ENCODE measurements at places on chromosomes 6 and 20. TPM values are rescaled to one million over a fixed set of nuclear protein-coding genes. Genes with fewer than 3 reads are reported as not detected.

- no peak for DNase-seq
Measured at GRCh38 chr6:34424200-34425131, 1.4 kb downstream of the RPS10 start.

- DNase-seq: no peak
Measured at GRCh38 chr20:9741996-9742395, 96.9 kb downstream of the PAK5 start.

GRCh38 chr6:104969108-104969507 lies 12.2 kb downstream of the LIN28B start:
- no peak for DNase-seq

DNA sequence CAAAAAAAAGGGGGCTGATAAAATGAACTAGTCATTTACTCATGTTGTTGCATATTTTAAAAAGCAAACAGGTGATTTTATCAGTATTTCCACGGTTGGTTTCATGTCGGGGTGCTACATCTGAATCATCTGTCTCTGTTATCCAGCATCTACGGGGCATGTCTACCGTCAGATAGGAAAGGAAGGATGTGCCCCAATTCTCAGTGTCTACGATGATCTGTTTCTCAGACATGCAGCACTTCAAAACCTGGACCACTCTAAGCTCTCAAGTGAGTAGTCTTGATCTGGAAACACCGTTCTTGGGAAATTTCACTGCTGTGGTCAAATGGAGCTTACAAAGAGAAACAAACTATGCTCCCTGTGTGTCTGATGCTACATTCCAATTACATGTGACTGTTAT lies 240.3 kb upstream of the TAB2 start:
- no peak for DNase-seq

- DNase-seq: no peak
Measured at GRCh38 chr6:28142446-28142845, 763 bp downstream of the ZKSCAN8 start.

DNA sequence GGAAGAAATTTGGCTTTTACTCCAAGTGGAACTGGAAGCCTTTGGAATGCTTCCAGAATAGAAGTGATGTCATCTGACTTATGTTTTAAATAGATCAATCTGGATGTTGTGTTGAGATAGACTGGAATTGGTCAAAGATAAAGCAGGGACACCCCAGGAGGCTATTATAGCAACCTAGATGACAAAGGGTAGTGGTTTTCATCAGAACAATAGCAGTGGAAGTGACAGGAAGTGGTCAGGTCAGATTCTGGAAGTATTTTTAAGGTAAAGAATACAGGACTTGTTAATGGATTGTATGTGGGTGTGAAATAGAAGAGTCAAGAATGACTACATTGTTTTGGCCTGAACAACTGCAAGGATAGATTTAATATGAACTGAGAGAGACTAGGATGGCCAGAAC lies 191.4 kb downstream of the ADGRB3 start:
- no peak for DNase-seq

- DNase-seq: no peak
Measured at GRCh38 chr6:128754658-128755256, 128.2 kb upstream of the LAMA2 start.

GRCh38 chr6:35237476-35237875 lies 22.1 kb upstream of the ZNF76 start:
- no peak for DNase-seq

GRCh38 chr6:169709293-169709692 lies 7.4 kb downstream of the C6orf120 start:
- no peak for DNase-seq

- DNase-seq: no peak
Measured at GRCh38 chr6:27296106-27296783, 15.8 kb downstream of the POM121L2 start.

GRCh38 chr6:133548423-133549159 lies 307.4 kb downstream of the EYA4 start:
- DNase-seq: no peak

DNA sequence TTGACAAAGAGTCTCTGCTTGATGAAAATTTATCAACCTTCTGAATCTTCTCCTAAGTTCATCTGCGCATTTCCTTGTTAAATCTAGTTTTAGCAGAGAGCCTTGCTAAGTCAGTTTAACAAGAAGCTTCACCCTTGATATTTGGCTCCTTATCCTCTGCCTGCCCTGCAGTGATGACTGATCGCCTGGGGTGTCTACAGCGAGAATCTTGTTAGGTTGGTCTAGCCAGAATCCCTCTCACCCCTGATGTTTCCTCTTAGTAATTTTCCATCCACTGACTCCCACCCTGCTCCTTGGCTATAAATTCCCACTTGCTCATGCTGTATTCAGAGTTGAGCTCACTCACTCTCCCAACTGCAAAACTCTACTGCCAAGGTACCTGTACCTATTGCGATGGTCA lies 114.1 kb downstream of the TENT5A start:
- no peak for DNase-seq

DNA sequence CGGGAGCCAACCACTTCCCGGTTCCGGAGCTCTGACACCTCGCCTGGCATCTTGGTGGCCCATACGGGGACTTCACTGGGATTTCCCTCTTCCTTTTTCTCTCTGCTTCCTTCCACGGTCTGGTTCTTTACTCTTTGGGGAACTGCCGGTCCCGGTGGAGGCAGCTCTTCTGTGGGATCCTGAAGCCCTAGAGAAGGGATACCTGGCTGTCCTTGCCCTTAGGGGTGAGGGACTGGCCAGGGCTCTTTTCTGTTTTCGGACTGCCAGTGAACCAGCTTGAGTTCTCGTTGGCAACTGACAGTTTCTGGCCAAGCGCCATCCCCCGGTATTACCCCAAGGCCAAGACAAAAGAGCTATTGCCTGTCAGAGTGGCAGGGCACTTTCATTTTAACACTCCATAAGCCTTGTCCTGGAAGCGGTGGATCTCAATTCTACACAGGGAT lies 880 bp upstream of the CPXM1 start:
- peak; percentile 75 for DNase-seq

CLPSL2 gene
- total RNA-seq: 2.3 TPM

FERMT1 gene
- total RNA-seq: under 0.01 TPM

ADGRF1 gene
- 3.5 TPM for total RNA-seq

ULBP3 gene
- 2.0 TPM for total RNA-seq

EDN1 gene
- 36.8 TPM for total RNA-seq

PLG gene
- not detected for total RNA-seq

NRM gene
- 1.8 TPM for total RNA-seq

SLC22A16 gene
- total RNA-seq: 0.33 TPM

PTGIS gene
- total RNA-seq: 41.0 TPM

ARMC12 gene
- total RNA-seq: 1.4 TPM

C6orf163 gene
- 4.7 TPM for total RNA-seq

RNF114 gene
- total RNA-seq: 224 TPM

Measured in breast epithelium (tissue), 4 donors.